Spinal cord (tissue), 10 donors: ENCODE measurements at places on chromosomes 4 and X. TPM values are rescaled to one million over a fixed set of nuclear protein-coding genes. Genes with fewer than 3 reads are reported as not detected.

DNA sequence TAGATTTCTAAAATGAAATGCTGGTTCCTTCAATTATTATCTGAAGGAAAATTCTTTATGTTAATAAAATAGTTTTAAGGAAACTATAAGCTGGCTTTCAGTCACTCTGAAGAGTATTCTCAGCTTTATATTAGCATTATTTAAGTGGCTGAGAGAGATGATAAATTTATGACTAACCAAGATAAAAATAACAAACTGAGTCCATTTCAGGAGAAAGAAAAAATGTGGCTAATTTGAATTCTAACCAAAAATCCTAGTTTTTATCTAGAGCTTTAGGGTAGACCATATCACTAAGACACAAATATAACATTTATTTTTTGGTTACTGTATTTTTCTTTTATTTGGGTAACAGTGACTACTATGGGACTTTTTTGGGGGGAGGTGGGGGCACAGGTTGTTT is 59.4 kb upstream of the NAP1L5 start:
- no peak overlapping the region for H3K4me3 ChIP-seq
- H3K27me3 ChIP-seq = no peaks in the 10 kb centered on the region
- peaks cover 6% of the 10 kb centered on the region for H3K4me1 ChIP-seq
- DNase-seq = no peak
- H3K36me3 ChIP-seq = no peaks in the 10 kb centered on the region
- H3K27ac ChIP-seq = no peak overlapping the region

DNA sequence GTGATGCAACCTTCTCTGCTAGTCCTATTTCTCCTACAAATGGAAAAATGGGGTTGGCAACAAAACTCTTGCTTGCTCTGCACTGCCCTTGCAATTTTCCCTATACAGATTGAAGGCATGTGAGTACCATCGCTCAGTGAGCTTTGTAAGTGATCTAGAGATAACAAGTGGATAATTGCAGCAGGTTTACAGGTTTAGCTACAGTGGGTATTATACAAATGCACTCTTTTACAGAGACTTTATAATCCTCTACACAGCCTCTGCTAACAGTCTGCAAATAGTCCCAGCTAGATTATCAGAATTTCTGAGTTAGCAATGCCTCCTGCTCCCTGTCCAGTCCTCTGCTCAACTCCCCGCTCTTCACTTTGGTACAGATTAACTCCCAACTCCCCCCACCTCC is 11.1 kb downstream of the LEF1 start:
- no peaks in the 10 kb centered on the region for H3K4me1 ChIP-seq
- H3K4me3 ChIP-seq = no peak overlapping the region
- H3K27me3 ChIP-seq = no peaks in the 10 kb centered on the region

GRCh38 chr4:185741795-185742194 is 70.2 kb downstream of the SORBS2 start:
- H3K27me3 ChIP-seq = no peaks in the 10 kb centered on the region
- H3K4me3 ChIP-seq = no peak overlapping the region
- H3K4me1 ChIP-seq = peaks cover 20% of the 10 kb centered on the region
- DNase-seq = no peak
- H3K27ac ChIP-seq = no peak overlapping the region

The NPY2R gene
- 0.39 TPM for total RNA-seq

The IL15 gene
- 2.8 TPM for total RNA-seq
